ENCODE measurements at places on chromosomes 7 and 10.

GRCh38 chr7:51308265-51308664, 8.3 kb downstream of the COBL start:
- no peak for DNase-seq

GRCh38 chr10:118985576-118985975, 43.9 kb upstream of the NANOS1 start:
- no peak for DNase-seq

GRCh38 chr7:152086513-152086912, 61.0 kb downstream of the GALNT11 start:
- no peak for DNase-seq

DNA sequence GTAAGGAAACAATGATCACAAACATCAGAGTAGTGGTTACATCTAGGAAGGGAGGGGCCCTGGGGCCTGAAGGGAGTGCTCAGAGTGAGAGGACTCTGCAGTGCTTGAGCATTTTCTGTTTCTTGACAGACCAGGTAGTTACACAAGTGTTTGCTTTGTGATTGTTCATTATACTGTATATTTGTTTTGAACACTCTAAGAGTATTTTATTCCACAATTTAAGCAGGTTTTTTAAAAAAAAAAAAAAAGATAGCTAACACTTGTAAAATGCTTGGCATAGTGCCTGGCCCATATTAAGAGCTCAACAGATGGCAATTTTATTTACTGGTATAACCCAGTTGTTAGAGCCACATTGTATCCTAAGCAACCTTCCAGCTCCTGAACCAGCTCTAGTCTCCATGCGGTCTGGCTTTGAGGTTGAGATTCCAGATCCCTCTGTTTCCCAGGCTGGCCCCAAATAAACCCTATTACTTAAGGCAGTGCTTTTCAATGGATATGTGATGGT, 20.1 kb upstream of the ATXN7L1 start:
- no peak for DNase-seq

DNA sequence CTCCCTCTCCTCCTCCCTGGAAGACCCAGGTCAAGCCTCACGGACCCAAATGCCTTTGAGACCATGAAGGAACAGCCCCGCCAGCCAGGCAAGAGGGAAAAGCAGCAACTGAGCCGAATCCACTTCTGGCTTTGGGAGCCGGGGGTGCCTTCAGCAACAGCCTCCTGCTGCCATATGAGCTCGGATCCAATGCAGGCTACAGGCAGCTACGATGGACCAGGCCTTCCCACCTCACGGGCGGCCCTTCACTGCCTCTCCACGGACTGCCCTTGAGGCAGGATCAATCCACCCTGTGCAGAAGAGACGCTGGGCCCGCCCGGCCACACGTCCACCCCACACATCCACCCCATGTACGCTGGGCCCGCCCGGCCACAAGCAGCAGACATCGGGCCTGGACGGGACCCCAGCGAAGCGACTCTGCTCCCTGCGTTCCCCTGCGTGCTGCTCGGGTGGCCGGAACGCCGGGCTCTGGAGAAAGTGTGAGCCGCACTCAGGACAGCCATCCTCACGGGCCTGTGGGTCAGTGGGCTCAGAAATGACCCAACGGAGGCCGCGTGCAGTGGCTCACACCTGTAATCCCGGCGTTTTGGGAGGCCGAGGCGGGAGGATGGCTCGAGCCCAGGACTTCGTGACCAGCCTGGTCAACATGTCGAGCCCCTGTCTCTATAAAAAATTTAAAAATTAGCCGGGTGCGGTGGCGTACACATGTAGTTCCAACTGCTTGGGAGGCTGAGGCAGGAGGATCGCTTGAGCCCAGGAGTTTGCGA, 82.0 kb downstream of the FOXL3 start:
- DNase-seq = no peak

Data from activated CD4-positive, alpha-beta T cell treated with anti-CD3 and anti-CD28 coated beads, Interleukin-2, Interleukin-6, amounts not matched to agents 100 ng/mL and 50 ng/mL, durations not matched to agents 16 hours and 8 hours (primary cell).